Thoracic aorta (tissue), 2 donors: ENCODE measurements at places on chromosomes 1 and 21.

DNA sequence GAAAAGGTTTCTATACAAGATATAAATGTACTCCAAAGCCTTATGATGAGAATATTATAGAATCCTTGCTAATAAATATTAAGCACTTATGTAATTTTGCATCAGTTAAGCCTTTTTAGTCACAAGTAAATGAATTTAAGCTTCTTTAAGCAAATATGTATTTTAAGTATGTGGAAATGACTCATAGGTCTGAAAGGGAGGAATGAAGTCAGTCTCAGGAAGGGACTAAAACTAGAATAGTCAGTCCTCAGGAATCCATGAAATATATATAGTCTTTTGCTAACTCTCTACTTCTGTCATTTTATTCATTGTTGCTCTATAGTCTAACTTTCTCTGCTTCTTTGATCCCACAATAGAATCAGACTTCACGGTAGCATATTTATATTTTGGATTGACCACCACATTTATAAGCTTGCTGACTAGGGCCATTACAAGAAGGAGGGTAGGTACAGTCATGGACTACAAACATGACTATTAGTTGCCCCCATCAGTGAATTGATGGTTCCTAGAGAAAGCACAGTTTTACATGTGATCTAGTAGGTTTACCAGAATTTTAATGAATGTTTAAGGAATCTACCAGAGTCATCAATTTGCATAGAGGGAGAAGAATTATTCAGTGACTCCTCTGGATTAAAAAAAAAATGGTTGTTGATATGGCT, 20.2 kb upstream of the RABGGTB start:
- H3K4me3 ChIP-seq = no peak overlapping the region
- H3K27me3 ChIP-seq = no peaks in the 10 kb centered on the region
- H3K27ac ChIP-seq = peak overlapping the region; percentile 67
- no peaks in the 10 kb centered on the region for H3K36me3 ChIP-seq
- H3K4me1 ChIP-seq = no peaks in the 10 kb centered on the region

GRCh38 chr1:19426294-19427086, 58.8 kb downstream of the CAPZB start:
- peaks cover 60% of the 10 kb centered on the region for H3K4me1 ChIP-seq
- H3K36me3 ChIP-seq = no peaks in the 10 kb centered on the region
- peak overlapping the region; percentile 4 for H3K4me3 ChIP-seq
- no peaks in the 10 kb centered on the region for H3K27me3 ChIP-seq
- peak overlapping the region; percentile 64 for H3K27ac ChIP-seq

DNA sequence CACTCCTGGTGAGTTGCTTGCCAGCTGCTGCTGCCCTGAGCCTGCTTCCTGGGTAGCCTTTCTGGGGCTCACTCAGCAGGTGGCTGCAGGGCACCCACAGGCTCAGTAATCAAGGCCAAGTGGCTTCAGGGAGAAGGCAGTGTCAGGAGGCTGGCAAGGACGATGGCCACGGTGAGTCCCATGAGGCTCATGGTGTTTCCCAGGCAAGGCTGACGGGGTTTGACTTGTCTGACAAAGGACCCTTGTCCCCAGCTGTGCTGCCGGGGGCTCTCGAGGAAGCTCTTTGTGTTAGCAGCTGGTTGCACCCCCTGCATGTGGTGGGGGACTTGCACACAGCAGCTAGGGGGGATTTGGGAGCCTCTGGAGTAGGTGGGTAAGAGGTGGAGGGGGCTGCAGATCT, 190.5 kb upstream of the C1orf174 start:
- H3K4me3 ChIP-seq = no peak overlapping the region
- no peaks in the 10 kb centered on the region for H3K36me3 ChIP-seq
- no peak for DNase-seq
- H3K27ac ChIP-seq = no peak overlapping the region

- peak overlapping the region; percentile 68 for H3K4me3 ChIP-seq
- H3K27me3 ChIP-seq = no peaks in the 10 kb centered on the region
- DNase-seq = no peak
- H3K27ac ChIP-seq = no peak overlapping the region
Measured at GRCh38 chr1:209207126-209207700, 376.3 kb upstream of the CAMK1G start.

- peaks cover 8% of the 10 kb centered on the region for H3K4me1 ChIP-seq
- H3K27ac ChIP-seq = peak overlapping the region; percentile 59
- H3K27me3 ChIP-seq = no peaks in the 10 kb centered on the region
- no peak overlapping the region for H3K4me3 ChIP-seq
Measured at GRCh38 chr1:220151454-220151853, 57.5 kb downstream of the IARS2 start.

GRCh38 chr1:52424231-52424636, 19.8 kb downstream of the PRPF38A start:
- H3K4me1 ChIP-seq = no peaks in the 10 kb centered on the region
- H3K27me3 ChIP-seq = no peaks in the 10 kb centered on the region
- no peak overlapping the region for H3K4me3 ChIP-seq
- H3K36me3 ChIP-seq = peaks cover 12% of the 10 kb centered on the region
- no peak for DNase-seq

DNA sequence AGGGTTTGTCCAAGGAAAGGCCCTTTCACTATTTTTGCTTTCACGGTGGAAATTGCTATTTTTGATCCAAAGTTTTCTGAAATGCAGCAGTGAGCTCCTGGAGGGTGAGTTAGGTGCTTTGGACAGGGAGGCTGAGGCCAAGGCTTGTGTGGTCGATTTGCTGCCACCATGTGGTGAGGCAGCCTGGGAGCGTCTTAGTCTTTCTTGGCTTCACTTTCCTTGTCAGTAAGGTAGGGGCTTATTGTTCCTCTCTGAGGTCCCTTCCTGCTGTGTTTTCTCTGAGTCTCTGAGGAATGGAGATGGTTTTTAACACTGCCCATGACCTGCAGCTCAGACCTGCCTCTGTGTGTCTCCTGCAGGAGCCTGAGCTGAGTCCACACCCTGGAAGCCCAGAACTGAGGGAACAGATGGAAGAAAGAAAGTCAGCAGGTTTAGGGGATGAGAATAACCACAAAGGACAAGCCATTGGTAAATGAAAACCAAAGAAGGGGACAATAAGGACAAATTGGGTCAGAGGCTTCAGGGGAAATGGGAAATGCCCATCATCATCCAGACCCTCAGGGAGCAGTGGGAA, 20.1 kb upstream of the S100A10 start:
- H3K36me3 ChIP-seq = no peaks in the 10 kb centered on the region
- H3K4me1 ChIP-seq = no peaks in the 10 kb centered on the region
- no peak overlapping the region for H3K27ac ChIP-seq
- no peaks in the 10 kb centered on the region for H3K27me3 ChIP-seq
- no peak overlapping the region for H3K4me3 ChIP-seq
- no peak for DNase-seq

- H3K4me1 ChIP-seq = peaks cover 43% of the 10 kb centered on the region
- DNase-seq = no peak
- no peaks in the 10 kb centered on the region for H3K27me3 ChIP-seq
- H3K4me3 ChIP-seq = no peak overlapping the region
- no peaks in the 10 kb centered on the region for H3K36me3 ChIP-seq
Measured at GRCh38 chr1:64922336-64922735, 44.0 kb downstream of the JAK1 start.

- H3K27ac ChIP-seq = no peak overlapping the region
- no peaks in the 10 kb centered on the region for H3K4me1 ChIP-seq
- DNase-seq = no peak
Measured at GRCh38 chr1:4062992-4063391, 162.9 kb upstream of the C1orf174 start.

DNA sequence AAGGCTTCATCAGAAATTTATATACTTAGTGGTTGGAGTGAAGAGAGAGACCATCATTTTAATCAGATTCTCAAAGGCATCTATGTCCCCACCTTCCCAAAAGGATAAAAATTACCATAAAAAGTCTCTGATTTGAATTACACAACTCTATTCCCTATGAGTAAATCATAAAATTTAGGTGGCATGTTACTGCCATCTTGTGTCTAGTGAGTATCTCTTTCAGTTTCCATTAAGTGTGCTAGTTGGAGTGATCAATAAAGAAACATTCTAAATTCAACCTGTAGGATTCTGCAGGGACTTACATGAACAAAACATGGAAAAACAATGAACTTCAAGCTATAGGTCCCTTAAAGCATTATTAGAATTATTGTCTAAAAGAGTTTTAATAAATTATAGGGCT, 655.4 kb downstream of the LTN1 start:
- no peak overlapping the region for H3K27ac ChIP-seq
- no peaks in the 10 kb centered on the region for H3K4me1 ChIP-seq
- no peaks in the 10 kb centered on the region for H3K27me3 ChIP-seq
- H3K36me3 ChIP-seq = no peaks in the 10 kb centered on the region

- no peaks in the 10 kb centered on the region for H3K4me1 ChIP-seq
- no peak overlapping the region for H3K27ac ChIP-seq
- no peaks in the 10 kb centered on the region for H3K27me3 ChIP-seq
- H3K4me3 ChIP-seq = no peak overlapping the region
- H3K36me3 ChIP-seq = peaks cover 14% of the 10 kb centered on the region
Measured at GRCh38 chr1:16491056-16491675, 22.9 kb downstream of the RNU1-1 start.

DNA sequence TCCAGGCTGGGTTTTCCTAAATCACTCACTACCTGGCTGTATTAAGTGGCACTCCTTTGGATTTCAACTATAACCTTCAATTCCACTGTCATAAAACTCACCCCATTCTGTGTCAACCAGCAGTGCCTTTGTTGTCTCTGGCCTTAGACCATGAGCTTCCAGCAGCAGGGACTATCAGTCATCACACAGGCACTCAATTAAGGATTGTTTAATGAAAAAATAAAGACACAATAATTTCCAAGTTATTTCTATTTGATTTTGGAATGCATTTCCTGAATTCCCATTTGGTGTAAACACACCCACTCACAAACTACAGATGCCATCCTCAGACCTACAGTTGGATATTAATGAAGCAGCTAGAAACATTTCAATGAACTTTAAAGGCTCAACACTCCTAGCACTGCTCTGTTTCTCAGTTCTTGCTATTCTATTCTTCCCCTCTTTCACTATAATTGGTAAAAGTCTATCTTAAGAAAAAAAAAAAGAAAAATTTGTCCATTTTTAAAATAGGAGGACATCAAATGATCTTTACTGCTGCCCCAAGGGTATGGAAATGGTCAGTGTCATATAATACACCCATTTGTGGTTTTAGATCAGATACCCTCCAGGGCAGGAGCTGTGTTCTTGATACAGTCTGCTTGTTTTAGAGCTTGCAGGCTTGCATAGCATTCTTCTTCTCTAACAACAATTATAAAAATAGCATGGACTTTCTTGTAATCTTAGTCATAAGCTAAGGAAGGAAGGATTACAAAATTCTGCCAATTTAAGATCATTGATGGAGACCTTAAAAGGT, 156.4 kb downstream of the PTGER3 start:
- peaks cover 24% of the 10 kb centered on the region for H3K4me1 ChIP-seq
- DNase-seq = no peak
- no peaks in the 10 kb centered on the region for H3K27me3 ChIP-seq
- no peak overlapping the region for H3K27ac ChIP-seq
- no peaks in the 10 kb centered on the region for H3K36me3 ChIP-seq
- H3K4me3 ChIP-seq = no peak overlapping the region

GRCh38 chr21:28332796-28333195, 659.9 kb downstream of the LTN1 start:
- no peak overlapping the region for H3K27ac ChIP-seq
- no peaks in the 10 kb centered on the region for H3K36me3 ChIP-seq
- no peak for DNase-seq
- no peak overlapping the region for H3K4me3 ChIP-seq
- no peaks in the 10 kb centered on the region for H3K4me1 ChIP-seq
- H3K27me3 ChIP-seq = no peaks in the 10 kb centered on the region

GRCh38 chr1:64363111-64363510, 106.8 kb upstream of the CACHD1 start:
- DNase-seq = no peak
- no peaks in the 10 kb centered on the region for H3K27me3 ChIP-seq
- no peaks in the 10 kb centered on the region for H3K4me1 ChIP-seq
- no peak overlapping the region for H3K4me3 ChIP-seq
- no peaks in the 10 kb centered on the region for H3K36me3 ChIP-seq
- H3K27ac ChIP-seq = no peak overlapping the region

DNA sequence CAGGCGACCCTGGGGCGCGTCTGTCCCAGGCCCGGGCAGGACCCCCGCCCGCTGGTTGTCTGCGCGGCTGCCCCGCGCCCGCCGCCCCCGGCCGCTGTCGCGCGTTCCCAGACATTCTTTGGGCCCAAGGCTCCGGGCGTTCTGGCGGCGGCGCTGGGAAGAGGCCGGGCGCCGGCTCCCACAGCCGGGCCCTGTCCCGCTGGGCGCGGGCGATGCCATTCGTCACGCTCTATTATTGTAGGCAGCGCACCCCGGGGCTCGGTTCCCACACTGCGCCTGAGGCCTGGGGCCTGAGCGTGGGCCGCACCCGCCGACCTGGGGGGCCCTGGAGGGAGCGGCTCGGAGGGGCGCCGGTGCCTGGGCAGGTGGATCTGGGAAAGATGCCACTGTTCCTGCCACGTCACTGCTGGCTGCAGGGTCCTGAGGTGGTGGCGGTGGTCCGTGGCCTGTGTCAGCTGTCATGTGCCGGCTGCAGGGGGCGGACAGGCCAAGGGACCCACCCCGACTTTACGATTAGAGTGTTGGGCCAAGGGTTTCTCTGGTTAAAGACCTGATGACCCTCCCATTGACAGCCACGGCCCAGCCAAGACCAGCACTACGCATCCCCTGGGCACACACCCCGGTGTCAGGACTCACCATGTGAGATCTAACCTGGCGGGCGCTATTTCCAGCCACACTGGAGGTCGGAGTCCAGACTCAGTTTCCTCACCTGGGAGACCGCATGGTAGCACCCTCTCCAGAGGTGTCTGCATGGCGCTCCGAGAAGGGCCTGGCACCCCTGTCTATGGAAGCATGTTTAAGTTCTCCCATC, 55.1 kb upstream of the ADARB1 start:
- no peak for DNase-seq
- peak overlapping the region; percentile 89 for H3K27ac ChIP-seq
